Ecto neural progenitor cell (in vitro differentiated cells): ENCODE measurements at places on chromosomes 2 and 18.

- no peak for DNase-seq
Measured at GRCh38 chr18:41646915-41647620, 308.0 kb upstream of the PIK3C3 start.

DNA sequence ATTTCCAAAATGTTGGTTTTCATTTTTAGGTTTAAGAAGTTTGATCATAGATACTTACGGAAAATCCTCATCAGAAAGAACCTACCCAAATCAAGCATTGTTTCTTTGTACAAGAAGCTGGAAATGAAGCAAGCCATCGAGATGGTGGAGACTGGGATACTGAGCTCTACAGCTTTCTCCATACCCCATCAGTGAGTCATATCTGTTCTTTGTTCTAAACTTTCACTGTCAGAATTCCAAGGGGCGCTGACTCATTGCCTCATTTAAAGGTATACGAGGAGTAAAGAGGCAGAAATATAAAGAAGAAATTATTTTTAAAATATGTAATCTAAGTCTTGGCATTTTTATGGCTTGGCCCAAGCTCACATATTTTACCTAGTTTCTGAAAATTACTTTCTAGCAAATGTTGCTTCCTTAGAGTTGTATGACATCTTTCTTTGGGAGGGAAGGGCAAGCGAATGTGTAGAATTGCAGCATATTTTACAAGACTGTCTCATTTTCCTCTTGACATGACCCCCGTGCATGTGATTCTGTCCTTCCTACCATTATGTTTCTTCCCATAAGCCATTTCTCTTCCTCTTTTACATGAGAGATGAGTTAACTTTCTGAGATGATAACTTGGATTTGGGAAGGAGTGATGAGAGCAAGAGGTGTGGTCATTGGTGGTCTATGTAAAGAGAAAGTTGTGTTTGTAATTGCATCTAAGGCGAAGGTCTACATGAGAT lies 41.2 kb downstream of the SLC9A4 start:
- no peak for DNase-seq

DNA sequence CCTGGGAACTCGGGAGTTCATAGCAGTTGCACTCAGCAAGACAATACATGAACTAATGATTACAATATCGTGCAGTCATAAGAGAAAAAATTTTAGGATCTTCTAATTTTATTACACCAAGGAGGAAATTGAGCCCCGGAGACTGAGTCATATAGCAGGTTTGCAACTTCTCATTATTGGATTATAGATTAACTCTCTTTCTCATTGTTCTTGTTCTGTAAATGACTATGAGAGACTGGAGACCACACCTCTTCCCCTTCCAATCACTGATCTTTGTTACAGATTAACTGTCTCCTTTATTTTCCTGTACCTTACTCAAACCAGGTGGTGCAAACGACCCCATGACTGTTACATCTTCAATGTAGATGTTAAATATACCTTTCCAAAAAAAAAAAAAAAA lies 435.8 kb upstream of the DDX18 start:
- no peak for DNase-seq

- DNase-seq: no peak
Measured at GRCh38 chr2:54090521-54091117, 24.8 kb upstream of the ACYP2 start.

DNA sequence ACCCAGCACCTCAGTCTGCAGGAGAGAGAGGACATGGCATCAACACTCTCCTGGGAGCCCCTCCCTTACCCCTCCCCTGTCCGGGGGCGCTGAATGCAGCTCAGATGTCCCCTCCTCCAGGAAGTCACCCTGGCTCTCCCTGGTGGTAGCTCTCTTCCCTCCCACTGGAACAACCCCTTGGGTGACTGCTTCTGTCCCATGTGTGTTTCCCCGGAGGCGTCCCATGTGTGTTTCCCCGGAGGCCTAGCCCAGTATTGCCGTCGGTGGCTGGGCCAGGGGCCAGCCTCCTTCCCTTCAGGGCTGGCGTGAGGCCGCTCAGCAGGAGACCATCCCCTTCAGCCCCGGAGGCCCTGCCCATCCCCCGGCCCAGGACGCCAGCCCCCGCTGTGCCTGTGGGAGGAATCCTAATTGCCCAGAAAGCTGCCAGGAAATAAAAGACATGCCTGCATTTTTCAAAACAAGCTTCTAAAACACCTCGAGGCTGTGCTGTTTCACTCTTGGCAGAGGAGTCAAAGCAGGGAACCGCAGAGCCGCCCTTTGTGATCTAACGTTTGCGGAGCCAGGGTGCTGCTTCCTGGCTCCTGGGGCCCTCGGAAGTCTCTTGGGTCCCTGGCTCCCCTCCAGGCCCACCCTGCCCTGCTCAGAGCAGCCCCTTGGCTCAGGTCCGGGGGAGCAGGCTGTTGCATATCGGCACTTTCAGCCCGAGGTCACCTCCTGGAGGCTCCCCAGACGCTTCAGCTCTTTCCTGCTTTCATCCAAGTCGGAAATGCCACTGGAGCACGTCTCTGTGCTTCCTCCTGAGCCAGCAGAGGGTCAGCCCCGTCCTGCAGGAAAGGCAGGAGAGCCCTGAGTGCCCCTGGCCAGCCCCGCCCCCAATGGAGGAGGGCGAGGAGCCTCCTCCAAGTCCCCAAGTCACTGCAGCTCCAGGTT lies 11.4 kb downstream of the SNED1 start:
- peak; percentile 67 for DNase-seq
